Left colon (tissue), 2 donors: ENCODE measurements at places on chromosomes 5 and 9. TPM values are rescaled to one million over a fixed set of nuclear protein-coding genes. Genes with fewer than 3 reads are reported as not detected.

- no peak for DNase-seq
Observed at GRCh38 chr5:79787448-79787847, 97.8 kb downstream of the CMYA5 start.

Gene TTC1
- 41.7 TPM for total RNA-seq

Gene FAM151B
- total RNA-seq, result 1.7 TPM

Gene CLIC3
- total RNA-seq, result 3.2 TPM

Gene DDX4
- total RNA-seq, result not detected

Gene LCN9
- not detected for total RNA-seq
